ENCODE measurements at places on chromosomes 3 and 15. TPM values are rescaled to one million over a fixed set of nuclear protein-coding genes. Genes with fewer than 3 reads are reported as not detected.

GRCh38 chr3:880371-880770, 212.5 kb upstream of the CNTN6 start:
- H3K4me1 ChIP-seq = peaks cover 5% of the 10 kb centered on the region
- H3K36me3 ChIP-seq = no peaks in the 10 kb centered on the region
- no peak overlapping the region for H3K27ac ChIP-seq
- no peaks in the 10 kb centered on the region for H3K27me3 ChIP-seq
- no peak for DNase-seq

DNA sequence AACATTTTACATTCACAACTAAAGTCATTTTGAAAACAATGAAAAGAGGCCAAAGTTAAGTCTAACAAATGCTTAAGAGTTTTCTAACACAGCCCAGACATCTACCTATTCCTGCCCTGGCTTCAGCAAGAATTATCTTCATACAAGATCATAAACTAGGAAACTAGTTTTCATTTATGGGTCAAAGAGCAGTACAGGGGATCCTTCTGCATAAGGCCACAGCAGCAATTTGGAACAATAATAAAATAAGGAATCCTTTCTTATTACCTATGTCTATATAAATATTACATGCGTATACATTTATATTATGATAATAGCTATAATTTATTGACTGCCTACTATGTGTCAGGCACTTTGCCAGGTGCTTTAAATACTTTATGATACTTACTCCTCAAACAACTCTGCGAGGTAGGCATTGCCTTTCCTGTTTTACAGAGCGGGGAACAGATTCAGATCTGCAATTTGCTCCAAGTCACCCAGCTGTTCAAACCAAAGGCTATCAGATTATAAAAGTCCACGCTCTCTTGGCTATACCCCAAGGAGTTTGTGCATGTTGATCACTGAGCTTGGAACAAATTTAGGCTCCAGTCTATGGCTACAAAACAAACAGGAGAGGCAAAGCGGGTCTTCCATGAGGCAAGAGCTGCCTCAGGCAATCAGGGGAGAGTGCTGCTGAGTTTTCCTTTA, 196.4 kb downstream of the RORA start:
- H3K36me3 ChIP-seq = no peaks in the 10 kb centered on the region
- DNase-seq = no peak
- H3K27me3 ChIP-seq = peaks cover 22% of the 10 kb centered on the region
- no peak overlapping the region for H3K27ac ChIP-seq
- H3K4me3 ChIP-seq = no peak overlapping the region

DNA sequence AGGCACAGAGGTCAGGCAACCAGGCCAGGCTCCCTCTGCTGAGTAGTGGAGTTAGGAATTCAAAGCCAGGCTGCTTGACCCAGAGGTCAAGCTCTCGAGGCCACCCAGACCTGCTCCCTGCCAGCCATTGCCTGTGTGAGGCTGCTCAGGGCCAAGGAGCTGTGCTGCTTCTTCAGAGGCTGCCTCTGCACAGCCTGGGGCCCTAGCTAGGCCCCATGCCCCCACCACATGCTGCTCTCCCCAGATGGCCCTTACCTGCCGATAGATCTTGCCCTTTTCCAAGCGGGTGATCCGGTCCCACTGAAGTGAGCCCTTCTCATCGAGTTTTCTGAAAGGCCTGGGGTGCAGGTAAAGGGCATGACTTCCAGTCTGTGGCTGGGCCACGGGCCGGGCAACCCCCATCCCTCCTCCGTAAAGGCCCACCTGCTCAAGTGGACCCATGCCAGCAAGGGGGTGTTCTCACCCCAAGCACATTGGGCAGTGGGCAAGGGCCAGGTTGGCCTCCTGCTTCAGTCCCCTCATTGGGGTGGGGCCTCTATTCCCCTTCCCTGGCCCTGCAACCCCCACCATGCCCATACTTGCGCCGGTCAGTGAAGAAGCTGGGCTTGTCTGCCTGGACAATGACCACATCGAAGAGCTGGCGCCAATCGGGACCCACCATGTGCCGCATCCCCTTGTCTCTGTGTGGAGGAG, 6.5 kb downstream of the NT5DC2 start:
- H3K27me3 ChIP-seq = no peaks in the 10 kb centered on the region
- no peak overlapping the region for H3K27ac ChIP-seq
- peaks cover 14% of the 10 kb centered on the region for H3K36me3 ChIP-seq
- DNase-seq = no peak
- H3K4me1 ChIP-seq = no peaks in the 10 kb centered on the region

DNA sequence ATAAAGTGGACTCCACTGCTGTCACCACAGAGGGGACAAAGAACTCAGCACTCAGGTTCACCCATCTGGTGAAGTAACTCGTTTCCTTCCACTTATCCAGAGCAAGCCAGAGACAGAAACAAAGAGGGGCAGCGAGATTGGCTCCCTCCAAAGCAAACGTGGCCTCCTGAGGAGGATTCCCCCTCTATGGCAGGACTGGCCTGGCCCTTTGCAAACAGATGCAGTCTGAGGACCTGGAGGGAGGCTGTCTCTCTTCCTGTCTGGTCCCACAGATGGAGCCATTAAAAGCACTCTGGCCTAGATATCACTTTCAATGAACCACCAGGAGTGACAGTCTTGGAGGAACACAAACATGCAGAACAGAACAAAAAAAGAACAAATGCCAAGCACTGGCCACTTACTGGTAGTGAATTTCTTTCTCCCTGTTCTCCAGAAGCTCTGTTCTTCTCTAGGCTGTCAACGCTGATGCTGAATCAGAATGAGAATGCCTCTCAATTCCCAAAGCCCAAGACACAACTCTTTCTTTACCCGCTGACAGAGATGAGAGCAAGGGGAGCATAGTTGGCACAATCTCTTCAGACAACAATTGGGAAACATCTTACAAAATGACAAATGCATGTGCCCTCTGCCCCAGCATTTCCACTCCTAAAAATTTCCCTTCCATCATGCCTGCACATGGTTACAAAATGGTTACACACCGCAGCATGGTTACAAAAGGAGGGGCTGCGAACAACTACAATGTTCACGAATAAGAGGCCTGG, 14.3 kb downstream of the KLHL25 start:
- H3K4me1 ChIP-seq = peaks cover 34% of the 10 kb centered on the region
- H3K36me3 ChIP-seq = peaks cover 3% of the 10 kb centered on the region
- no peaks in the 10 kb centered on the region for H3K27me3 ChIP-seq
- H3K27ac ChIP-seq = peak overlapping the region; percentile 5
- no peak overlapping the region for H3K4me3 ChIP-seq

DNA sequence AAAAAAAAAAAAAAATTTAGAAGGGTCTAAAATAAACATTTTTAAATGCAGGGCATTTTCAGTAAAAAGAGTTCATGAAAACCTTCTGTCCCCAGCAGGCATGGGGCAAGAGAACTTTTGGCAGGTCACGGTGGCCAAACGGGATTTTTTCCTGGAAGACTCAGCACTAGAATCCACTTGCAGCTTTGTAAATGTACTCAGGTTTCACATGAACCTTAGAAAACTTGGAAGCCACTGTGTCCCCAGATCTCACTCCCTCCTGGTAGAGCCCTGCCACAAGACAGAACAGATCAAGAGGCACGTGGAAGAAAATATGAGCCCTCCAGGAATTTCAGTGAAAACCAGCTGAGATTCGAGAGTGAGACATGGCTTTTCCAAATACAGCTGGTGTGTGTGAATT, 2.1 kb upstream of the GNB5 start:
- H3K4me1 ChIP-seq = peaks cover 3% of the 10 kb centered on the region
- DNase-seq = no peak
- H3K27me3 ChIP-seq = no peaks in the 10 kb centered on the region
- H3K27ac ChIP-seq = no peak overlapping the region

- H3K36me3 ChIP-seq = peaks cover 83% of the 10 kb centered on the region
- no peak for DNase-seq
- H3K27me3 ChIP-seq = no peaks in the 10 kb centered on the region
- peak overlapping the region; percentile 80 for H3K27ac ChIP-seq
- no peak overlapping the region for H3K4me3 ChIP-seq
Observed at GRCh38 chr15:89317186-89317720, 17.4 kb downstream of the POLG start.

GRCh38 chr3:183912895-183913579, 28.4 kb upstream of the PARL start:
- no peak for DNase-seq
- no peaks in the 10 kb centered on the region for H3K36me3 ChIP-seq
- H3K27ac ChIP-seq = no peak overlapping the region
- H3K4me3 ChIP-seq = no peak overlapping the region

The ONECUT1 gene
- not detected for total RNA-seq

The STRA6 gene
- not detected for total RNA-seq

DNA sequence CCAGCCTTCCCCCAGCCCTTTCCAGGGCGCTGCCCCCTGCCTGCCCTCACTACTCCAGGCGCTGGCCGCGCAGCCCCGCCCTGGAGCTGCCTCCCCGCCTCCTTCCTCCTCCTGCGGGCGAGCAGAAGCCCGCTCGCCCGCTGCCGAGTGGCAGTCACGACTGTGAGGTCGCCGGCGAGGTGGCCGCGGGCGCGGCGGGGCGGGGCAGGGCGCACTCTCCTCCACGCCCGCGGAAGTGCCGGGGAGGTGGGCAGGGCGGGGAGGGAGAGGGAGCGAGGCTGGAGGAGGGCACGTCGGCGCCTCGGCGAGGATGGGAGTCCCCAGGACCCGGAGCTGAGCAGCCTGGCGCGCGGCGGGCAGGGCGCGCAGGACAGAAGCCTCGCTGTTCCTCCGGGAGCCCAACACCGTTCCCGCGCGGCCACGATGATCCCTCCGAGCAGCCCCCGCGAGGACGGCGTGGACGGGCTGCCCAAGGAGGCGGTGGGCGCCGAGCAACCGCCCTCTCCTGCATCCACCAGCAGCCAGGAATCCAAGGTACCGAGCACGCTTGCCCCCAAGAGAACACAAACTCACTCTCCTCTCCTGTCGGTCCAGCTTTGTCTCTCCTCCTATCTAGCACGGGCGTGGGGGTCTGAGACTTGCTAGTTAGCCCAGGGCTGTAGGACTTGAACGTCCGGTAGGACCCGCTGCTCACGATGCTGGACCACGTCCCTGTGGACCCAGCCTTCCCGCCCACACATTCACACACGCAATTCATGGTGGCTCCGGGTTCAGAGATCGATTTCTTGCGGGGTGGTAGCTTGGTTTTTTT, at the start of gene STAC:
Gene STAC, plus strand, starts transcription at position 284 of the 811 bp plus-strand sequence. Its CDS starts 140 bp downstream, at position 424.
- peaks cover 3% of the 10 kb centered on the region for H3K4me1 ChIP-seq
- no peaks in the 10 kb centered on the region for H3K36me3 ChIP-seq
- H3K4me3 ChIP-seq = peak within 1 kb of the TSS; percentile 40
- H3K27me3 ChIP-seq = peaks cover 35% of the 10 kb centered on the region

DNA sequence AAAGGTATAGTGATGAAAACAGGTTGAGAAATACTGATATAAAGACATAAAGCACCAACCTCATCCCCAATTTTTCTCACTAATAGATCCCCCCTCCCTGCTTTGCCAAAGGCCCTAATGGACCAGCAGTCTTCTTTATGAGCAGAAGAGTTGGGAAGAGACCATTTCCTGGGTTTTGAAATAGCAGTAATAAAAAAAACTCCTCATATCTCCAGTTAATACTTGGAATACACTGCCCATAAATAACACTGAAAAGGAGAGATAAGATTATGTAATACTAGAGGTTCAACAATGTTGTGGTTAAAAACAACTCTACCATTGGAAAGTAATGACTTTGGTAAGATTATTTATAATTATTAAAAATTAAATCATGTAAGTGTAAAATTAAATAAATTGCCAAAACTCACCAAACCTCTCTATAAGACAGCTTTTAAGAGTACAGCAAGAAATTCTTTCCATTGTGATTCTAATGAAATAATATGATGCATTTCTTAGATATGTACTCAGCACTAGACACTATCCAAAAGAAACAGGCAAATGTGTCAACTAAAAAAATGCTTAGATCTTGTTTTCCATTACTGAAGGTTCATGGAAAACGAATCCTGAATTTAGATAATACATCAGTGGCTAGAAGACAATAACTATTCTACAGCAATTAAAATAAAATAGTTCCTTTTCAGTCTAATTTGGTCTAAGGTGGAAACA, 88.2 kb downstream of the FAIM start:
- H3K4me3 ChIP-seq = no peak overlapping the region
- H3K4me1 ChIP-seq = no peaks in the 10 kb centered on the region
- no peaks in the 10 kb centered on the region for H3K27me3 ChIP-seq

The ANKRD34C gene
- not detected for total RNA-seq

The ITIH4 gene
- total RNA-seq = 3.6 TPM

The HRG gene
- not detected for total RNA-seq

DNA sequence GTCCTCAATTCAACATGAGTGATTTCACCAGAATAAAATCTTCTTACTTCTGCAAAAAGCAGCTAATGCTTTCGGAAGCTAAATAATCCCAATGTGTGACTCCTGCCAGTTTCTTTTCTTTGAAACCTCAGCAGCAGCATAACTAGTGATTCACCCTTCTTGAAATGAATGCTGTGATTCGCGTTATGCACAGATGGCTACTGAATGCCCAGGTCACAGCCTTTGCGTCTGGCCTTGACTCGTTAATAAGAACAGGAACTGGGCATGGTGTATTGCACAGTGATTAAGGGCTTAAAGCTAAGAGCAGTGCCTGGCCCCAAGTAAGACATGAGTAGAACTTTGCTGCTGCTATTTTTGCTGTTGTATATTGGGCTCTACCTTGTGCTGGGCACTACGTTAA, 19.0 kb downstream of the CGNL1 start:
- no peak overlapping the region for H3K4me3 ChIP-seq
- H3K36me3 ChIP-seq = no peaks in the 10 kb centered on the region
- no peak for DNase-seq
- H3K4me1 ChIP-seq = no peaks in the 10 kb centered on the region

DNA sequence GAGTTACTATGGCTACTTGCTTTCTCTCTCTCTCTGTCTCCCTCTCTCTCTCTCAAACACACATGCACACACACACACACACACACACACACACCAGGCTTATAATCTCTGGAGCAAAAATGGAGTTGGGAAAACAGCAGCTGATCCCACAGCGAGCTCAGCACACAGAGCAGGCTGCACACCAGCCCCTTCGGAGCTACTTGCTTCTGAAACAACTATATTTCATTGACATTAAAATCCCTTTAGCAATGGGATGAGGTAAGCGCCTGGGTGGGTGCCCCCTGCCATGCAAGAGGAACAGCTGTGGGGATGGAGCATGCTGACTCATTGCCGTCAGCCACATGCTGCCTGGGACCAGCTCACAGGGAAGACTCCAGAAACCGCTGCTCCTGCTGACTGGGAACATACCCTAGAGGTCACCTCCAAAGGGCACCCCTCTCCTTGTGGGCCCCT, 45.7 kb downstream of the B3GNT5 start:
- H3K27ac ChIP-seq = no peak overlapping the region
- H3K4me3 ChIP-seq = no peak overlapping the region
- H3K4me1 ChIP-seq = peaks cover 8% of the 10 kb centered on the region
- peaks cover 9% of the 10 kb centered on the region for H3K36me3 ChIP-seq

DNA sequence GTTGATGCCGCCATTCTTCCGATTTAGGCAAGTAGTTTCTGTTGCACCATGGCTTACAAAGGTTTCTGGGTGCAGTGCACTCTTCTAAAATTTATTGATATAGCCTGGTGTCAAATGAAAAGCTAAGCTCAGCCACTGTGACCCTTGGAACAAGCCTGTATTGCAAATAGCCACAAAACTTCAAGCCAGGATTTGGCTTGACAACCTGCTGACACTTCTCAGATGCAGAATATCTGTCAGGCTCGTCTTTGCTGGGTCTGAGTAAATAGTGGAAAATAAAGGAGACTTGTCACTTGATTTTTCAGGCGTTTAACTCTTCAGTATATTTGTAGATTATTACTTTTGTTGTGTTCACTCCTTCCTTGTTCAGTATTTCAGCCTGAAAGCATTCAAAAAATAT, 871.8 kb downstream of the OTOL1 start:
- H3K27me3 ChIP-seq = no peaks in the 10 kb centered on the region
- H3K36me3 ChIP-seq = no peaks in the 10 kb centered on the region
- no peaks in the 10 kb centered on the region for H3K4me1 ChIP-seq
- no peak overlapping the region for H3K27ac ChIP-seq
- H3K4me3 ChIP-seq = no peak overlapping the region

The SLC28A2 gene
- total RNA-seq = not detected

Measured in activated T-helper 2 cell treated with anti-CD3 and anti-CD28 coated beads, Interferon-gamma antibody, Interleukin-2, Interleukin-4, amounts not matched to agents 10 μg/mL and 5 μg/mL and 100 μg/mL, durations not matched to agents 14 hours and 24 hours and 36 hours (primary cell).